ENCODE measurements at places on chromosomes 5 and 9. TPM values are rescaled to one million over a fixed set of nuclear protein-coding genes. Genes with fewer than 3 reads are reported as not detected.

The BRINP1 gene
- total RNA-seq: not detected

The FAM221B gene
- not detected for total RNA-seq

DNA sequence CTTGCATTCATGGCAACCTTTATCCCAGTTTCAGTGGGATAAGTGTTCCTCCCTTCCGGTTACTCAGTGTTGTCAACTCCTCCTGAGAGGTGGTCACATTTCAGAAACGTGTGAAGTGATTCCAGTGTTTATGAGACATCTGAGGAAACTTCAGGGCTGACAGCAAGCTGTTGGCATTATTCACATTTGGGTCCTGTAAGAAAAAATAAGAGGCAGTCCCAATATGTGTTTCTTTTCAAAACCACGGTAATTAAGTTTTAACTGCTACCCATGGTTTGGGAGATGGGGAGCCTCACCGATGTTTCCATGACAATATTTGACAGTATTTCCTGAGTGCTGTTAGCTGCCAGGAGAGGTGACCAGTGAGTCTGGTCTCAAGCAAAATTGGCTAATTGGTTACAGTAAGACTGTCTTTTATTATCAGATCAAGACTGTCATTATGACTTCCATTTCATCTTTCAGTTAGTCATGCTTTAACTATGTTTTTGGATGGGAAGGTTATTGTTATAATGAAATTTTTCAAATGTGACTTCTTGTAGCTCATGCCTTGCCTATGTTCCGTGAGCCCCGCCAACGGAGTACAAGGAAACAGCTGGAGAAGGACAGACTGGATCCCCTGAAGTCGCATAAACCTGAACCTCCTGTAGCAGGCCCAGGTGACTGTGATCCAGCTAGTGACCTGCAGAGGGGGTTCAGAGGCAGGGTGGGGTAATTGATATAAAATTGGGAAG is 115.3 kb downstream of the GDNF start:
- peak; percentile 87 for DNase-seq

The HTR1A gene
- total RNA-seq: not detected

DNA sequence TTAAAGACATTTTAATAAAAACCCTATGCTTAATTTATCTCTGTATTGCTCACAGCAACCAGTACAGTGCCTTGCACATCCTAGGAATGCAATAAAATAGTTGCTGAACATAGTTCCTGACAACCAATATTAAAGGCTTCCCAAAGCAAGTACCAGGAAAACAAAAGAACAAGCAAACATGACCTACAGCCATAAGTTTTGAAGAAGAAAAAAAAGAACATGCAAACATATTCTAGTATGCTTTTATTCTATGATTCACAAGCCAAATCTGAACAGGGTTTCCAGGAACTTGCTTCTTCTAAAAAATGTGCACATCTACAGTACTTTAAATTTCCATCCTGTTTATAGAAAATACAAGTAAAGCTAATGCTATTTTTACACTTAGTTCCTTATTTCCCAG is 4.5 kb downstream of the CEMIP2 start:
- no peak for DNase-seq

The MELK gene
- 102 TPM for total RNA-seq

- no peak for DNase-seq
Measured at GRCh38 chr5:64190562-64191306, 25.1 kb downstream of the RNF180 start.

The QRFP gene
- not detected for total RNA-seq

The ANXA2R gene
- 2.9 TPM for total RNA-seq

DNA sequence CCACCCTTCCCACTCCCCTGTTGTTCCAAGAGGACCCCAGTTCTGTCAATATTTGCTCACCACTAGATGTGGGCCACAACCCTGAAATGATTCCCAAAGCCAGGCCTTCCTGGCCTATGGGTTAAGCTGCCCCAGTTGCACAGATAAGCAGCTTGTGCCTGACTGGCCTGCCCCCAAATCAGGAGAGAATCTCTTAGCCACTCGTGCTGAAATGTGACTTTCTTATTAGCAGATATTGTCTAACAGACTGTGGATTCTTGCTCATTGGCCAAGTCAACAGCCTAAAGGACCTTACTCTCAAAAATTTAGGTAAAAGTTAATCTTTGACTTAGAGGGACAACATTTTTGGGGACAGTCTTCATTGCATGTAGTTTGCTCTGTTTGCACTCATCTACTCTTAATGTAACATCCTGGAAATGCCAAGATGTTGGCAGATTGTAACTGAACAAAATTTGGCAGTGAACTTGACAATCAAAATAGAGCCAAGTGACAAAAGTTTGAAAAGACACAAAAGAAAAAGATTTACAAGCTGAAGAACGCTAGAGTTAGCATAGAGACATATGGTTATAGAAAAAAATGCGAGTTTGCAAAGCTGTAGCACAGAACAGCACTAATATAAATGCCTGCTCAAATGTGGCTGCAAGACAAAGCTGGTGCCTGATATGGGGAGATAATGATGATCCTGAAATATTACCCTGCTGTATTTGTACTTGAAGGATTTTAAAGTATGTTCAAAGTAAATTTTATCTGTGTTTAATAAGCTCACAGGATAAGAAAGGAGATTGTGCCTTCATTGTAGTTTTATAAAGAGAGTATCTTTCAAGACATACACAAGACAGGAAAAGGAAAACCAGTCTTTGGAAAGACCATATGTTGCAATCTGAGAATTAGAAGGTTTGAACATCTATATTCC is 29.0 kb upstream of the FSD1L start:
- DNase-seq: no peak
